ENCODE measurements at places on chromosomes 2 and 18. TPM values are rescaled to one million over a fixed set of nuclear protein-coding genes. Genes with fewer than 3 reads are reported as not detected.

Gene DYNAP
- not detected for total RNA-seq

GRCh38 chr2:98846041-98846440 is 90.0 kb downstream of the CRACDL start:
- DNase-seq: no peak

DNA sequence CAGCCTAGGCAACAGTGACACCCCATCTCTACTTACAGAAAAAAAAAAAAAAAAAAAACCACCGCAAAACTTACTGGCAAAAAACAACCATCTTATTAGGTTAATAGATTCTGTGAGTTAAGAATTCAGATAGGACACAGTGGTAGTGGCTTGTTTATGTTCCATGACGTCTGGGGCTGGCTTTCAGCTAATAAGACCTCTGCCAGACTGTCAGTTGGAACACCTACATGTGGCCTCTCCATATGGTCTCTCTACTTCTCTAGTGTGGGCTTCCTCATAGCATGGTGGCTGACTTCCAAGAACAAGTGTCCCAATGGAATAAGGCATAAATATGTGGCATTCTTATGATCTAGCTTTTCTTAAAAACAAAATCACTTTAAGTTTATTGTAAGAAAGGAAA is 94.0 kb upstream of the OTX1 start:
- DNase-seq: no peak

- DNase-seq: no peak
Observed at GRCh38 chr2:239671471-239671870, 270.7 kb upstream of the HDAC4 start.

Gene IGFBP5
- total RNA-seq: 156 TPM

DNA sequence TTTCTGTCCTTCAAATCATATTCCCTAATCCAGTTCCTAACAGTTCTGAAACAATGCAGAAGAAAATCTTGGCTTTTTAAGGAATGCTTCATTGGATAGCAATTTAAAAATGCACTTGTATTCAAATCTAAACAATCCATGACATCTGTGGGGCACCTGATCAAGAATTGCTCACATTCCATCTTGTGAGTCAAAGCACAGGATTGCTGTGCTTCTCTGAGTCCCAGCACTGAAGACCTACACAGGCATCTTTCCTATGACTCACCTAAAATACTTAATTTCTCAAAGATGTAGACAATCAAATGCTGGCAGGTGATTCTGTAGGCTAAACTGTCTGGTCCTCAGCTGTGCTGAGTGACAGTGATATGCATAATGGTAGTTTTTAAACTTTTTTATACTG is 10.1 kb upstream of the ATP8B1 start:
- no peak for DNase-seq

- DNase-seq: no peak
Observed at GRCh38 chr2:1499033-1499795, 86.0 kb downstream of the TPO start.

GRCh38 chr18:64650068-64650467 is 501.2 kb upstream of the LINC00305 start:
- DNase-seq: no peak

GRCh38 chr2:47842846-47843245 is 59.9 kb downstream of the MSH6 start:
- DNase-seq: no peak

DNA sequence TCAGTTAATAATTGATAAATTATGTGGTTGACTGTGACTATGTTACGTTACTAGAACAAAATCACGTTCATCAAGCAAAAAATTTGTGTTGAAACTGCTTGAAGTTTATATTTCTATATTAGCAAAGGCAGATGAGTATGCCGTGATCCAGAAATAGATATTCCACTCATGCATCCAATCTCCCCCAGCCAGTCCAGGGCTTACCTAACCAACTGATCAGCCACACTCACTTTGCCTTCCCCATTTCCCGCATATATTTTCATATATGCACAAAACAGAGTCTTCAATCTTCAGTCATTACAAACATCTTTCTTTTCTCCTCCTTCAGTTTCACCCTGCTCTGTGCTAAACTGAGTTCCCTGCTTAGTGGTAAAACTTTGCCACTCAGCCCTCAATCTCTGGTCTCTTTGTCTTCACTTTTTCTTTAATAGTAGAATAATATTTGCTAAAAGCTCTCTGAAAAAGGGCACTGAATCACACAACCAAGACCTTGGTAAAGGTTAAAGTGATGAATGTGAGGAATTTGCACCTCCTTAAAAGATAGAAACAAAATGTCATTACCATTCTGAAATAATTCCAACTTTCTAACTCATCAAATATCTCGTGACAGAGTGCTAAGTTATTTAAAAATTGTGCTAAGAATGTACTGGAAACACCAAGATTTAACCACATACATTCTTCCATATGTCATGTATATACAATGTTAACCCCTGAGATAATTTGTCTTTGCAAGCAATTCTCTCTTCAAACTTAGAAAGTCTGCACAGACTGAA is 893.2 kb upstream of the CRIM1 start:
- no peak for DNase-seq

DNA sequence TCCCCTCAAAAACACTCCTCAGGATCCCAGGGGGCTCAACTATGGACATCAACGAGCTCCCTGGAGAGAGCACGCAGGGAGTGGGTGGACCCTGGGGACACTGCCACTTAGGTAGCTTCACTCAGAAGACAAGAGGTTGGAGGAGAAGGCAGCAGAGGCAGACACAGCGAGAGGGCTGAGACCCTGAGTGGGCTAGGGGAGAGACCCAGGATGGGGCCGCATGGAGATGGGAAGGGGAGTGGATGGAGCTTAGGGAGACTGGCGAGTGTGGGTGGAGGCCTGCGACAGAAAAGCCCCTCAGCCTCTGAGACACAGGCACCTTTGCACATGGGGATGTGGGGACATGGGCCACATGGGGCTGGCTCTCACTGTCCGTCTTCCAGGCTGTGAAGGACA is 70.9 kb downstream of the ASB1 start:
- DNase-seq: no peak

DNA sequence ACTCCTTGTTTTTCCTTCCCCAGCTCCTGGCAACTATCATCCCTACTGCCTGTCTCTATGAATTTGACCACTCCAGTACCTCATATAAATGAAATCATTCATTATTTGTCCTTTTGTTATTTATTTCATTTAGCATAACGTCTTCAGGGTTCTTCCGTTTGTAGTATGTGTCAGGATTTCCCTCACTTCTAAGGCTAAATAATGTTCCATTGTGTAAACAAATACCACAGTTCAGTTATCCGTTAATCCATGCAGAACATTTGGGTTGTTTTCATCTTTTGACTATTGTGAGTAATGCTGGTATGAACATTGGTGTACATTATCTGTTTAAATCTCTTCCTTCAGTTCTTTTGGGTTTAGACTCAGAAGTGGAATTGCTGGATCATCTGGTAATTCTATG is 18.8 kb downstream of the DYNC2LI1 start:
- no peak for DNase-seq

DNA sequence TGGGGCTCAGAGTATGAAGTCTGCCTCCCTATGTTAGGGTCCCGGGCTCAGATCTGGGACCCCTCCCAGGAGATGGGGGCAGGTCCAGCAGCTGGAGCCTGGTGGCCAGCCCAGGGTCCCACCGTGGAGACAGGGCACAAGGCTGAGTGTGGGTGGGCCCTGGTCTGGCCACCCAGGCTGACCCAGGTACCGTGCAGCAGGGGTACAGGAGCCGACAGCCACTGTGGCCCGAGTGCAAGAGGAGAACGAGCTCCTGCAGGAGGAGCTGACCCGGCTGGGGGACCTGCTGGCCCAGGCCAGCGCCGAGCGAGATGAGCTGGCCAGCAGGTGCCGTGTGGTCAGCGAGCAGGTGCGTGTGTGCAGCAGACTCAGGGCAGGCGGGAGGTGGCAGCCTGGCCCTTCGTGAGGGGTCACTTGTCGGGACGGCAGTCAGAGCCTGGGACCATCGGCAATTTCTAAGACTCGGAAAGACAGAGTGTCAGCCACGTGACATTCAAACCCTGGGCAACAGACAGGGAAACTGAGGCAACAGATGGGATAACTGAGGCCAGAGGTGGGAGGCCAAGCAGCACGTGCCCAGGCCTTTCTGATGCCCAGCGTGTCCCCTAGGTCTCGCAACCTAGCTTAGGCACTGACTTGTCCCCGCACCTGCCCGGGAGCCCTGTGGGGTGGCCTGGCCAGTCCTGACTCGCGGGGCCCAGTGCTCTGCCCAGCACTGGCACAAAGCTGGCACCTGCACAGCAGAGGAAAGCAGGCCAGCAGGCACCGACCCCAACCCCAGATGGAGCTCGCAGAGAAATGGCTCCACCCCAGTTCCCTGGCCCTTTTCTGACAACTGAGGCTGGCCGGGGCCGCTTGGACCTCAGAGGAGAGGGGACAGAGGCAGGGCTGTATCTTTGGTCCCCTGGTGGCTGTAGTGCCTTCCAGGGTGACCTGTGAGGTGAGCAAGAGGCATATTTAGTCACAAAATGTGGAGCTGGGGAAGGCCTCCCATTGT is 13.9 kb downstream of the CROCC2 start:
- peak; percentile 20 for DNase-seq

- DNase-seq: no peak
Observed at GRCh38 chr2:33011941-33012340, 65.2 kb downstream of the LTBP1 start.

GRCh38 chr2:122132147-122132691 is 376.8 kb downstream of the TSN start:
- DNase-seq: no peak

Gene SERPINB13
- total RNA-seq: not detected

DNA sequence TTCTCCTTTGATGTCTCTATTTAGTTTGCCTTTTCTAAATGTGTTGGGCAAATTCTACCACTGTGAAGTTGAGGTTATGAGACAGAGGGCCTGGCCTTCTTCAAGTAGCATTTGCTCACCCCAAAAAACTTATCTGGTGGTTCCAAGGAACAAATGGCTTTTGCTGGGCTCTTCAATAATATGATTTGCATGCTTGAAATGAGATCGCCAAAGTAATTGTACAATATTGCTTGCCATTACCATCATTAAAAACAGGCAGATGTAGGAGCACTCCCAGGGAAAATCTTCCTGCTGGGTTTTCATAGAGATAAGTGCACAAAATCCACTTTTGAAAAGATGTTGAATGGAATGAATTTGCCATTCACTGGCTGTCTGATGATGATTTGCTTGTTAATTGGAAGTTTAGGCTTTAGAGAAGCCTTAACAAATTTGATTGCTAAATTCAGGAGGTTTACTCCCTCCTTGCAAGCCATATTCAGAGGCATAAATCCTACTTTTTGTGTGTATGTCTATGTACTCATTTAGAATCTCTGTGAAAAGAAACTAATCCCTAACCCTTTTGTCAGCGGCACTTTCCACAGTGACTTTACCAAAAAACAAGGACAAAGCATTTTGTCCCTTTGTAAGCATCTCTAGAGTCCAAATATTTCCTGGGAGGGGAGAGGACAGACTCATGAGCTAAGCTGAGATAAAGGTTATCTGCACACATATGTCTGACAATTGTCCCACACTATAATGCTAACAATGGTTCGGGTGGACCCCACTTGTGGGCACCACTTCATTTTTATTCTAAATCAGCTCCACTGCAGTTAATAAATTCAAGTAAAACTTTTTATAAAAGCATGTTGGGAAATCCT is 240.8 kb upstream of the PIK3C3 start:
- DNase-seq: no peak

Gene DYSF
- 49.2 TPM for total RNA-seq

DNA sequence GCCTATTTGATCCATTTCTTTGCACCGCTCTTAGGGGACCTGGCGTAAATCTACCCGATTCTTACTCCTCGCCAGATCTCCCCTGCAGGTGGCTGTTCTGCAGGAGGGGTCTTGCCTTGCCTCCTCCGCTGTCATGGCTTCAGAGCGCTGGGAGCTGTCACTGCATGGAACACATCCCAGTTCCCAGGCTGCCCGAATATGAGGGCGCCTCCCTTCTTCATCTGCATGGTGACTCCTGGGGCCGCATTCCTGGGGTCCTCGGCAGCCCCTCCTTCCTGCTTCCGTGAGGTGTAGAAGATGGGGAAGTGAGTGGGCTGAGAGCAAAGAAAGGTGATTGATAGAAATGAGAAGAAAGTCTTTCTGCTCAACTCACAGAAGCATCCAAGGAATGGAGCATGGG is 27.3 kb upstream of the COPS8 start:
- no peak for DNase-seq

DNA sequence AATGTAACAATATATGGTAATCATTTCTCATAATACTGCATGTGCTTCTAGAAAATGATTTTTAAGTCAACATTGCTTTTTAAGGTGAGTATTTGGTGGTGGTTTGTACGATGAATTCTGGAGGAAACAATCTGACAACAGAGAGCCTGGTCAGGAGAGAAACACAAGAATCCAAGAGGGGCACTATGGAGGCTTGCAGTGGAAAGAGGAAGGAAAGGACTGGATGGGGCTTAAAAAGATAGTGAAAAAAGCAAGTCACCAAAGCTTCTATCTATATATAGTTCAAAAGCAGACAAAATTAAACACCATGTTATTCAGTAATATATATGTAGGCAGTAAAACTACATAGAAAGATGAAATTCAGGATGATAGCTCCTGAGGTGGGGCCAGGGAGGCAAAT is 109.4 kb upstream of the SERTAD2 start:
- DNase-seq: no peak

GRCh38 chr2:191571163-191571769 is 106.7 kb upstream of the NABP1 start:
- no peak for DNase-seq

DNA sequence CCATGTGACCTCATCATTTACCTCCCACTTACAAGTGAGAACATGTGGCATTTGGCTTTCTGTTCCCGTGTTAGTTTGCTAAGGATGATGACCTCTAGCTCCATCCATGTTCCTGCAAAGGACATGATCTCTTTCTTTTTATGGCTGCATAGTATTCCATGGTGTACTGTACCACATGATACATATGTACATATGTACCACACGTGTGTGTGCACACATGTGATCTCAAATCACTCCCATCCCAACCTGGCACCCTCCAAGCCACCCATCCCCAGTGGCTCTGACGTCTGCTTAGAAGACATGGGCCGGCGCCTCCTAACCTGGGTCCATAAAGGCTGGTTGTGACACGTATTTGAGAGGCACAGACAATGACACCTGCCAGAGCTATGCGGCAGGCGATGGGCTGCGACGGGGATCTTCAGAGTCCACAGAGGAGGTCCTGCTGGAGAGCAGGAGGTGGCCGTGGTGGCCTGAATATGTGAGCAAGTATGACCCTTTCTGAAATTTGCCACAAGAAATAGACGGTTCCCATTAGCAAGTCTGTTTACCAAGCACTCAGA is 8.8 kb upstream of the SALL3 start:
- no peak for DNase-seq

Gene NYAP2
- total RNA-seq: not detected

Gene DSC1
- 6.0 TPM for total RNA-seq

Gene ZC3H15
- total RNA-seq: 28.0 TPM

- DNase-seq: no peak
Observed at GRCh38 chr2:221529943-221530652, 42.0 kb downstream of the EPHA4 start.

DNA sequence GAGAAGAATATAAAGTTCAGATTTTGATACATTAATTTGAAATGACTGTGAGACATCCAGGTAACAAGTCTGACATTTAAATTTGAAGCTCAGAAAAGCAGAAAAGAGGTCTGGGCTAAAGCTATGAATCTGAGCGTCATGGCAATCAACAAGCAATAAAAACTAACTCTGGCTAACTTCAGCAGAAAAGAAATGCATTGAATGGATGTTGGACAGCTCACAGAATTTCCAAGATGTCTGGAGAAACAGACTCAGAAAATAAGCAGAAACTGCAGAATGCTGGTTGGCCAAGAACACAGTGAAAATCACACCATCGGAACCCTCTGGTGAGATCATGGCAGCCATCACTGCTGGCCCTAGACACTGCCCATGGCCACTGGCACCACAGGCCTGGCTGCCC is 366.6 kb downstream of the METTL4 start:
- no peak for DNase-seq

Gene LCT
- total RNA-seq: not detected

Gene MEX3C
- total RNA-seq: 23.1 TPM

All from left ventricle myocardium superior (tissue), 1 donor.